ENCODE measurements at places on chromosomes 4 and X. TPM values are rescaled to one million over a fixed set of nuclear protein-coding genes. Genes with fewer than 3 reads are reported as not detected.

Gene ADRA2C
- not detected for total RNA-seq

Gene CLDN34
- not detected for total RNA-seq

DNA sequence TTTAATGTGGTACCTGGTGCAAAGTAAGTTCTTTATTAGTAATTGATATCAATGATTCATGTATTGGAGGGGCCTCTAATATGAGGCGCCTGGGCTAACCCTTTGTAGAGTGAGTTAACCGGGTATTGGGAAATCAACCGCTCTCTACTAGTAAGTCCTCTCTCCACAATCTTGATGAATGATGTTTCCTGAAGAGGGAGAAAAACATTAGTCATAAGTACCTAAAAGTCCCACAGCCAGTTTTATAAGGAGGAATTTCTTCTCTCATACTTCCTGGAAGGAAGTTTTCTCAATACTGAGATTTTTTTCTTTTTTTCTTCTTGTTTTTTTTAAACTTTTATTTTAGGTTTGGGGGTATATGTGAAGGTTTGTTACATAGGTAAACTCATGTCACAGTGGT is 62.3 kb downstream of the AGTR2 start:
- DNase-seq, result no peak

Gene WDR17
- total RNA-seq, result 2.5 TPM

DNA sequence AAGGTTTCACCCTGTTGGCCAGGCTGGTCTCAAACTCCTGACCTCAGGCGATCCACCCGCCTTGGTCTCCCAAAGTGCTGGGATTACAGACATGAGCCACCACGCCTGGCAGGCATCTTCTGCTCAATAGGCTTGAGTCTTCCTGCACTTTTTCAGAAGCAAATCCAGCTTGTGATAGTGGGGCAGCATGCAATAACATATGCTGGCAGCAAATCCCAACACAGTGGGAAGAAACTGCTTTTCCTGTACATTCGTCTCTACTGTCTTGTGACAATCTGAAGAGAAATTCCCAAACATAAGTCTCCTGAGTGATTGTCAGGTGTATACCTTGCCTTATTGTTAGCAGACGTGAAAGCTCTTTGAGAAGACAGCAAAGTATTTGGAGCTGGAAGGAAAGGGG is 145.7 kb downstream of the PALLD start:
- DNase-seq, result no peak

Gene NPY1R
- not detected for total RNA-seq

Gene JAKMIP1
- total RNA-seq, result 7.4 TPM

Gene COX7B2
- not detected for total RNA-seq

Gene GAGE12E
- total RNA-seq, result not detected

GRCh38 chrX:123331349-123331748 is 147.3 kb downstream of the GRIA3 start:
- DNase-seq, result no peak

DNA sequence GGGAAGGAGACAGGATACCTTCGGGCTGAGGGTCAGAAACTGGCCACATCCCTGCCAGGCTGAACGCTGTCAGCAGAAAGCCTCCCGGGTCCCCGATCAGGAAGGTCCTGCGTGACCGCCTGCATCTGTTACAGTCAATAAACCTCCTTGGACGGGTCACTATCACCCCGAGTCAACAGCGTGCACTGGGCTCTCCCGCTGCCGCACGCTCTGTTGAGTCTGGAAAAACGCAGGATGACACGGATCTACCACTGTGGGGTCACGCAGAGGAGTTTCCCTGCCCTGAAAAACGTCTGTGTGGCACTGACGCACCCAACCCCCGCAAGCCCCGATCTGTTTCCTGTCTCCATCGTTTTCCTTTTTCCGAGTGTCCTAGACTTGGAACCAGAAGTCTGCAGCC is 12.1 kb downstream of the PPP2R3B start:
- no peak for DNase-seq

Gene CEP135
- 15.9 TPM for total RNA-seq

GRCh38 chrX:57900975-57901374 is 9.3 kb downstream of the ZXDA start:
- DNase-seq, result no peak

DNA sequence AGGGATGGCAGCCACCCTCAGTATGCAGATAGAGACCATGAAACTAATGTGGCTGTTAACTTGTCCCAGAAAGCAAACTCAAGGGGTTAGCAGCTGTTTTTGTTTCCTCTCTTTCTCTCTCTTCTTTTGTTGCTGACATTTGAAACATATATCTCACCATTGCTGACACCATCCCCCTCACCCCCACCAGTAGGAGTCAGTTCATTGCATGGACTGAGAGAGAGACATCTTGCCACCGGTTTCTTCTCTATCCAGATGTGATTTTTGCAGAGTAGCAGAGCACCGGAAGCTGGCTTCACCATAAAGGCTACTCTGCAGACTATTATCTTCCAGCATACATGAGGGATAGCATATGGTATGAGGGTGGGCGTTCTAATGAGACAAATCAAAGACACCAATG is 177.1 kb upstream of the FRG1 start:
- no peak for DNase-seq

DNA sequence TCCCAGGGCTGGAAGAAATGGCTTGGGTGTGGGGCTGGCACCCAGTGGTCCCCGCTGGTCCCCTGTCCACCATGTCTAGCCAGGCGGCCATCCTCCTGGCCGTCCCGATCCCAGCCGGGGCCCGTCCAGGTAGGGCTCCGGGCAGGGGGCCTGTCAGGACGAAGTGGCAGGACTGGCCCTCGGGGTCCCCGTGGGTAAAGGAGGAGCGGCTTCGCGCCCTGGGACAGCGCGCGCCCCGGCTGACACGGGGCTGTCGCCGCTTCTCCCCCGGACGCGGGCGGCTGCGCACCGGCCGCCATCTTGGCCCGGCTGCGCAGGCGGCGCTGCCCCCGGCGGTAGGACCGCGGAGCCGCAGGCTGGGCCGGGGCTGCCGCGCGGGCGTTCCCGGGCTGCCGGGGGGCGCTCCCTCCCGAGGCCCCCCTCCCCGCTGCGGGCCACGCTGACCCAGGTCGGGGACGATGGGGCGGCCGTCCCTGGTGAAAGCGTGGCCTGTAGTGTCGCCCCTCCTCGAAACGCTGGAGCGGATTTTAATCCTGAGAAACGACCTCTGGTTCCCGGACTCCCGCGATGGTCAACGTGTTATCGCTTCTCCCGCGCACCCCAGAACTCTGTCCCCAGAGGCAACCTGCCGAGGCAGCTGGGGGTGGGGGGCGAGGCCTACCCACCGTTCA is 60.4 kb upstream of the BCOR start:
- DNase-seq, result no peak

Gene RASSF6
- total RNA-seq, result not detected

DNA sequence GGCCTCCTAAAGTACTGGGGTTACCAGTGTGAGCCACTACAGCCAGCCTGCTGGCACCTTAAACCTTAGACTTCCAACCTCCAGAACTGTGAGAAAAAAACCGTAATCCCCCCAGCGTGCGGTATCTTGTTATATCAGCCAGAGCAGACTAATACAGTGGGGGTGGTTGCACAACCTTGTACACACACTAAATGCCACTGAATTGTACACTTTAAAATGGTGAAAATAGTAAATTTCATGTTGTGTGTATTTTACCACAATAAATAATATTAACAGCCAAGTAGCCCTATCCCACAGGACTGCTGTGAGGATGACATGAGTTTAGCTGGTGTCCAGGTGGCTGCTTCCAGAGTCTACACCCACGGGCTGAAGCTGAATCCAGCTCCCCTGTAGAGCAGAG is 38.8 kb downstream of the ZBTB49 start:
- DNase-seq, result no peak

Gene CYLC1
- not detected for total RNA-seq

DNA sequence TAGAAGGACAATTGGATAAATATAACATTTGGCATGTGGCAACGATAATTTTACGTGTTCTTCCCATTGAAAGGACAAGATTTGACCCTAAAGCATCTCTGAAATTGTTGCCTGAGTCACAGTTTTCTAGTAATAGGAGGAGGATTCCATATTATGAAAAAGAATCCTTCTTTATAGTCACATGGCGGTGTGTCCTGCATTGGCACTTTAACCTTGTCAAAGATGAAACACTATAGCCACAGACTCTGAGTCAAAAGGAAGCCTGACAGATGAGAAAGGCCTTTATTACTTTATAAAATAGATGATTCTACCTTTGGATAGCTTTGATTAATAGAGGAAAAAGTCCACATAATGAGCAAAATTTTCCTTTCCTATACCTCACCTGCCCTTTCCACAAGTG is 11.5 kb downstream of the LNX1 start:
- no peak for DNase-seq

DNA sequence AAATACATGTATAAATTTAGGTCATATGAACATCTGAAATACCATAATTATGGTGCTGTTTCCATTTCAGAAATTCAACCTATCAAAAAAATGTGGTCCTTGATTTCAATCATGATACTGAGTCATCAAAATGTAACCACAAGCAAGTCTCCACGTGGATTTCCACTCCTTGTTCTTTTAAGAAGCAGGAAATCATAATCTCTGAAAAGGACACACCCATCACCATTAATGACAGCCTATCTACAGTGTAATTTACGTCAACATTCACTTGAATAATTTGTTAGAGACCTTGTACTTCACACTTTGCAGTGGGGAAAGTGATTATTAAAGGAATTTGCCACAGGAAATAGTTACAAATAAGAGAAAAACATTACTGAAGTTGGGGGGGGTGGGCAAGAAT is 17.7 kb upstream of the SLC7A11 start:
- no peak for DNase-seq

DNA sequence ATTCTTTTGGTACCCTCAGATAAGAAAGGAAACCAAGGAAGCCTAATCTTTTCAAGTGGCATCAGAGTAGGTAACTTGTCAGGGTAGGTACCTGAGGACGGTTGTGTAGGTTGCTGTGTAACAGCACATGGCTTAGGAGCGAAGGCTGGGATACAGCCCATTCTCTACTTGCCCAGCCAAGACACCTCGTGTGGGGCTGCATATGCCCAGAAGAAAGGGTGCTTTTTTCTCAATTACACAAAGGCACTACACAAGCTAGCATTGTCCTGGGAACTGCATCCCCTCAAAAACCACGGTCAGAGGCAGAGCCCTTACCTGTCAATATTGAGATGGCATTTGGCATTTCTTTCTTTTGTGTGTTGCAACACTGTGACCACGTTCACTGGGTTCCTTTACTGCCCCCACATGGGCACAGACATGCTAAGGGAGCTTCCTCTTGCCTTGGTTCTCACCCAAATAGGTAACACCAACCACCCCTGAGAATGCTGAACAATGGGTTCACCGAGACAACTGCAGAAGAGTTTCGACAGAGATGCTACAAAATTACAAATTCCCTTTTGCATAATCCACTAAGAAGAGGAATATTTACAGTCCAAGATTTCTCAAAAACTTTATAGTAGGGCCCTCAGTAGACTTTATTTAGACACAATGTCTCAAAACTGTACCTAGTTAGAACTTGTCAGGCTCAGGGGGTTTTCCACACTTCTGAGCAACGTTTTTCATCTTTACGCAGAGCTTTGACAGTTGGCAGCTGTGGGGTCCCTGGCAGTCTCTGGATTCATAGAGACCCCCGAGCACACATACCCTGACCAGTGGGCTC is 35.8 kb upstream of the TNIP3 start:
- DNase-seq, result no peak

DNA sequence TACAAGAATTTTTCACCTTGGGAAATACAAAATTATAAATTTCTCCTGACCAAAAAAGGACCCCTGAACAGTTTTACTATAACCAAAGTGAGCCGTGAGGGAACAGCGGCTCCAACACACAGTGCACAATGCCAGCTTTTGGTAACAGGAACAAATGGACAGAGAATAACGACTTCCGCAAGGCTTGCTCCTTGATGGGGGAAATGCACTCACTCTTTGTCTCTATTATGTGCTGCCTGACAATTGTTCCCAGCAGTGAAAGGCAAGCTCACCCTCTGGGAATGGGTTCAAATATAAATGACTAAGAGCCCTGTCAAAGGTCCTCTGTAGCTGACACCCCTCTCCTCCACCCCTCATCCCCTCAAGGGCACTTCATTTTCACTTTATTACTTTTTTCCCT is 325.8 kb upstream of the GALNT7 start:
- DNase-seq, result no peak

- no peak for DNase-seq
These were observed 71.1 kb upstream of the ZCCHC13 start for GRCh38 chrX:74232859-74233258.

DNA sequence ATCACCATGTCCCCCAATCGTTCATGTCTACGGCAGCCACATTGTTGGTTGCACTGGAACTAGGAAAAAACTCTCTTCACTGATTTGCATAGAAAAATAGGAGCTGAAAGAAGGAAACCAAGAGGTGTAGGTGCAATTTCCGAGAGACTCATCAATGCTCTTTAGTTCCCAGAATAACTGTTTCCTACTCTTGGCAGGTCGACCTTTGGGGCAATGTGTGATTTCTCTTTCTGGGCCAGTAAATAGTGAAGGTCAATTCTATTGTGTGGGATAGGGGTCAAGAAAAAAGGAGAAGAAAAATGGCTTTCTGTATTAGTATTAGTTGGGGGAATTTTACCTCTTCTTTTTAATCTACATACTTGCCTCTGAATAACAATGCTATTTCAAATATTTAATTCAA is 55.9 kb upstream of the PDE5A start:
- no peak for DNase-seq

GRCh38 chr4:41204400-41204978 is 9.9 kb downstream of the APBB2 start:
- DNase-seq, result no peak

GRCh38 chr4:128332081-128332480 is 44.5 kb upstream of the PGRMC2 start:
- no peak for DNase-seq

Gene SPANXN3
- not detected for total RNA-seq

DNA sequence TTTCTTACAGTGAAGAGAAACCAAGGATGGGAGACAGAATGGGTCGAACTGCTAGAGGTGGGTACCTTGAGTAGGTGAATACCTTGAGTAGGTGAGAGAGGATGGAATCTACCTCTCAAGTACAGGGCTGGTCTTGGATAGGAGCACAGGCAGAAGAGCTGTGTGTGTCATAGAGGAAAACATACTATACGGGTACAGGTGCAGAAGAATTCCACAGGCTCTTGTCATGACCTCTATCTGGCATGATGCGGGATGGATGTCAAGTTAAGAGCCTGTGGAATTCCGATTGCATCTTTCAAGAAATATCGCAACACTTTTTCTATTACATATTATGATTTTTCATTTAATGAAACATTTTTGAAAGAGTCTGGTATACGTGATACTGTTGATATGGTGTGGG is 18.0 kb upstream of the OCIAD1 start:
- DNase-seq, result no peak

DNA sequence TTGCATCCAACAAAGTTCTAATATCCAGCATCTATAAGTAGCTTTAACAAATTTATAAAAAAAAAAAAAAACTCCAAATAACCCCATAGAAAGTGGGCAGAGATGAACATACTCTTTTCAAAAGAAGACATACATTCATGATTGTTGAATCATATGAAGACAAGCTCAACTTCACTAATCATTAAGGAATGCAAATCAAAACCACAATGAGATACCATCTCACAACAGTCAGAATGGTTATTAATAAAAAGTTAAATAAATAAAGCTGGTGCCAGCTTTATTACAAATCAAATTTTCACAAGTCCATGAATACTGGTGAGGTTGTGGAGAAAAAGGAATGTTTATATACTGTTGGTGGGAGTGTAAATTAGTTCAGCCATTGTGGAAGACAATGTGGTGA is 592.0 kb downstream of the IQCM start:
- no peak for DNase-seq

GRCh38 chrX:50700921-50701320 is 113.1 kb downstream of the SHROOM4 start:
- DNase-seq, result no peak
